ENCODE measurements at places on chromosomes 5 and 9.

DNA sequence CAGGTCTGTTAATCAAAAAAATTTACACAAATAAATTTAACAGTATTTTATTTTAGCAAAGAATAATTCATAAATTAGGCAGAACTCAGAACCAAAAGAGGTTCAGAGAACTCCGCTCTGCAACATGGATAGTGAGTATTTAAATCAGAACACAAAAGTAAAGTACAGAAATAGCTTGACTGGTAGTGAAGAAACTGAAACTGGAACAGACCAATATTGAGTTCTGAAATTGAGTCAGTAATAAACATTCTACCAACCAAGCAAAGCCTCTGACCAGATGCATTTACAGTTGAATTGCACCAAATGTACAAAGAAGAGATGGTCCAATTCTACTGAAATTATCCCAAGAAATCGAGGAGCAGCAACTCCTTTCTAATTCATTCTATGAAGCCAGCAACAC, 1542.8 kb downstream of the EFNA5 start:
- no peak for DNase-seq

DNA sequence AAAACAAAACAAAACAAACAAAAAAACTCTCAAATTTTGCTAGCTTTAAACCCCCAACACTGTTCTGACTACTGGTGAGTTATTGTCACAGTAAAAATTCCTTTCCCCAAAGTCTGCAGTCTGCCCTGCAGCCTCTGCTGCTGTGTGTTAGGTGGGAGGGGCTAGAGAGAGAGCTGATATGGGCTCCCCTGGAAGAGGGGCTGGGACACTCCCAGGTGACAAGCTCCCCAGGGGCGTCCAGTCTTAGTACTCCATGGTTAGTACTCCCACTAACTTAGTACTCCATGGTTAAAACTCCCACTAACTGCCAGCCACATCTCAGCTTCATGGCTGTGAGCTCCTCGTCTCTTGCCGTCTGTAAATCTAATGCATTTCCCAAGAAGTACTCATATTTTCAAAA, 191.9 kb downstream of the FANCC start:
- no peak for DNase-seq

GRCh38 chr5:68084396-68084795, 131.2 kb upstream of the PIK3R1 start:
- no peak for DNase-seq

DNA sequence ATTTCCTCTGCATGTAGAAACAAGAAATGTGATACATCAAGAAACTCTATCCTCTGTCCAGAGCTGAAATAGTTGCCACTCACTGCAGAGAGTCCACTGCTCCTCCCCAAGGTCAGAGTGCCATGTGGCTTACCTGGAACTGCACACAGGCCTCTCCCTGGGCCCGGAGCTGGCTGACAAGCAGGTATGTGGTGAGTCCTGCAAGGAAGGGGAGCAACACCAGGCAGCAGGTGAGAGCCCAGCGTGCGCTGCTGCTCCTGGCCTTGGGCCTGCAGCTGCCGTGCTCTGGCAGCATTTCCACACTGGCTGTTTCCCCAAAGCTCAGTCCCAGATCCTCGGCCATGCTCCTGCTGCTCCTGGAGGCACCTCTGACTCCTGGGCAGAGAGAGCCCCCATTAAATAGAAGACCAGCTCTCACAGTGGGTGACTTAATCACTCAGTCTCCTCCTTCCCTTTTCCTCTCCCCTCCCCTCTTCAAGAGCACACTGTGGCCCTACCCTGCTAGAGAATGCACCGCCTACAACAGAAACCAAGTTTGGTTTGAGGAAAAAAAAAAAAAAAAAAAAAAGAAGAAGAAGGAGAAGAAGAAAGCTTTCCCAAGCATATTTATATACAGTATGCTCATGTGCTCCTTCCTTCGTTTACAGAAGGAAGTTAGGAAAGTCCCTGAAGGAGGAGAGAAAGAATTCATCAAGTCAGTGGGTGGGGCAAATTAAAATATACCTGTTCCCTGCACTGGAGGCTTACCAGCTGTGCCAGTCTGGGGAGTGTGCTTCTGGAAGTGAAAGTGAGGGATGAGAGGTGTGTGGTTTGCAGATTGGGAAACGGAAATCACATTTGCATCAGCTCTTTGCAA, at the start of gene TNFSF15:
TNFSF15 (minus strand) TSS at position 370 of the 856 bp plus-strand sequence; CDS start at position 343, 27 bp downstream.
- no peak for DNase-seq

All from CD8-positive, alpha-beta memory T cell (primary cell).